ENCODE measurements at places on chromosomes 1 and 21.

- DNase-seq: no peak
These were observed 623 bp downstream of the CAPN2 start for GRCh38 chr1:223712850-223713474.

DNA sequence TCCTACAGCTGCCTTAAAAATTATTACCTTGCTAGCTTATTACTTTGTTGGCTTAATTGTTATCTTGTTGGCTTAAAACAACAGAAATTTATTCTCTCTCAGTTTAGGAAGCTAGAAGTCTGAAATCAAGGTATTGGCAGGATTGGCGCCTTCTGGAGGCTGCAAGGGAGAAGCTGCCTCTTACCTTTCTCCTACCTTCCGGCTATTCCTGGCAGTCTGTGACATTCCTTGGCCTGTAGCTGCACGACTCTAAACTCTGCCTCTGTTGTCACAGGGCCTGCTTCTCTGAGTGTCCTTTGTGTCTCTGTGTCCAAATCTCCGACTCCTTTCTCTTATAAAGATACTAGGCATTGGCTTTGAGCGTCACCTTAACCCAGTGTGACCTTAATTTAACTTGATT is 579.9 kb upstream of the B3GALT2 start:
- no peak for DNase-seq

DNA sequence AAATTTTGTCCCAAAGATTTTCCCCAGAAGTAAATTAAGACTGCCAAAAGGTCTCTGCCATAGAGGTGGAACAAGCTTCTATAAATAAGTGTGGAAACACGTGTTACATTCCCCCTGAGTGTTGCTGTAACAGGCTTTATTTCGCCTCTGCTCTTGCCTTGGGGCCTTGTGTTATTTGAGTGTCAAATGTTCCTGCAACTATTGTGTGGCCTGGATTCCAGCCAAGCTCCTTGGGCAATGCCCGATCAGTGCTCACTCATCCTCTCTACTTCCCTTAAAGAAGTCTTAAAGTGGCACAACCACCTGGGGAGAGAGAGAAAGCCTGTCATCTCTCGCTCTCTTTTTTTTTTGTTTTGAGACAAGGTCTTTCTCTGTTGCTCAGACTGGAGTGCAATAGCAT is 156.7 kb downstream of the NR5A2 start:
- DNase-seq: no peak

DNA sequence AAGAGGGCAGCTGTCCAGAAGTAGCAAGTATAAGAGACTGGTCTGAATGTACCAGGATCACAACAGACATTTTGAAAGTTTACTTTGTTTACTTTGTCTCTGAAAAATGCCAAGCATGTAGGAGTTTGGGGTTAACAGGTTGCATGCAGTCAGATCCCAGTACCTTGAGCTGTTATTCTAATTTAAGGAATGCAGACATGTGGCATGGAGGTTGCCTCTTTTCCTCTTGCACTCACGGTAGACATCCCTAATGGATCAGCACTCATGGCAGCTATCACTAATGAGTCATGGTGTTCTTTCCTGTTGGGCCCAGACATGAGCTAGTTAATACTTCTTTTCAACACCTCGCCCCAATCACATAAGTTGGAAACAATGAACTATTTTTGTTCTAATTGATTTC is 67.3 kb downstream of the GADD45A start:
- no peak for DNase-seq

DNA sequence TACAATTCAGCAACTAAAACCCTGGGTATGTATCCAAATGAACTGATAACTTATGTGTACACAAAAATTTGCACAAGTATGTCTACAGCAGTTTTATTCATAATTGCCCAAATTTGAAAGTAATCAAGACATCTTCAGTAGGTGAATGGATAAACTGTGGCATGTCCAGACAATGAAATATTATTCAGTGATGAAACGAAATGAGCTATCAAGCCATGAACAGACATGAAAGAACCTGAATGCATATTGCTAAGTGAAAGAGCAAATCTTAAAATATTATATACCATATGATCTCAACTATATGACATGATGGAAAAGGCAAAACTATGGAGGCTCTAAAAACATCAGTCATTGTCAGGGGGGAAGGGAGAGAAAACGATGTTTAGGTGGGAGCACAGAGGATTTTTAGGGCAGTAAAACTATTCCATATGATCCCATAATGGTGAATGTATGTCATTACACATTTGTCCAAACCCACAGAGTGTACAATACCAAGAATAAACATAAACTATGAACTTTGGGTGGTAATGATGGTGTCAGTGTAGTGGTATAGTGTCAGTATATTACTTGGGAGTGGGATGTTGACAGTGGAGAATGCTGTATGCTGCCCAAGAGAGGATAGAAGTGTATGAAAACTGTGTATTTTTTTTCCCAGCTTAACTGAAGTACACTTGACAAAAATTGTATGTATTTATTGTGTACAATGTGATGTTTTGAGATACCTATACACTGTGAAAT is 92.8 kb upstream of the PPP2R5A start:
- no peak for DNase-seq

DNA sequence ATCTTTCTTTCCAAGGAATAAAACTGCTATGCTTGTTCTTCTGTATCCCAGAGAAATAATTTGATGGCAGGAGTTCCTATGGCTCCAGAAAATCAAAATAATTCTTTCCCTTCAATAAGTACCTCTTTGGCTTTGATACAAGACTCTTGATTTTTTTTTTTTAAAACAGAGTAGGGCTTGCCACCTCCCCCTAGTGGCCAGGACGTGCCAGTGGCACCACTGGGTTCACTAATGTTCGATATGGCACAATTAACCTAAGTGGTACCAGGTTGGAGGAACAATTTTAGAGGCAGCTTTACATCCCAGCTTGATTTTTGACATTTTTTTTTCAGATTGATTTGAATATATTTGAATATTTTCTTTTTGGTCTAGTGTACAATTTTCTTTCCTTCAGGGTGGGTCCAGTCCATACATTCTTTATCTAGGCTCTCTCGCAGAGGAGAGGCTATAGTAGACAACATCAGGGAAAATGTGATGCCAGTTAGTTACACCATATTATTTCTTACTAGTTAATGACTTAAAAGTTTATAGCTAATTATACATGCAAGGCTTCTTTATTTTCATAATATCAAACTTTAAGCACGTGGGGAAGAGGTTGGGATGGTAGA is 330.9 kb downstream of the S1PR1 start:
- DNase-seq: peak; percentile 2

- DNase-seq: no peak
These were observed 26.4 kb downstream of the OPTC start for GRCh38 chr1:203520315-203520714.

DNA sequence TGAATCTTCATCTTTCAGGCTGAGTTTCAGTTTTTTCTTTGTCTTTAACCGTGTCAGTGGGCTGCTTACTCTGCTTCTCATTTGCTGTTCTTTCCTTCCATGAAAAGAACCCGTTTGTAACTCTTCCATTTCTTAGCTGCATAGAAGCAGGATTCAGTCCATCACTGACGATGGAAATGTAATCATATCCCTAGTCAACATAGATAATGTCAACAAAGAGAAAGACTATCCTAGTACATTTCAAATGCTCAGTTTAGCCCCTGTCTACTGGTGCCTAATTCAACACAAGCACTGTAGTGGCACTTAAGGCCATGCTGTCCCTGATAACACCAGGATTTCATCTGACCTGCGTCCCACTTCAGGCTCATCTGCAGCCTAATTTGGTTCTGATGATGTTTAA is 376 bp downstream of the GBP1 start:
- no peak for DNase-seq

DNA sequence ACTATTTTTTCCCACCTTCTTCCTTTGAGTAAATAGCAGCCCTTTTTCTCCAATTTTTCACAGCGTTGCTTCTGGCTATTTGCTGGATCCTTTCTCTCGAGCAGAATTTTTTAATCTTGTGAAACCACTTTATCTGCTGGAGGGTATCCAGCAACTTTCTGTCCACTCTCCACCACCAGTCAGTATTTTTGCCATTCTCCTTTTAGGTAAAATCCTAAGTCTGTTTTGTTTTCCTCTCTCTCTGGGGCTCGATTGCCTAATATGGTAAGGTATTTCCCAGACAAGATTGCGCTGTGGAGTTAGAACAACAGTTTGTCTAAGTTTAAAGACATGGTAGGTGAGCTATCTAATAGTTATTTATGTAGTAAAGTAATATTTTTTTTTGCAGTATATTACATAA is 156.9 kb downstream of the PPP1R12B start:
- DNase-seq: no peak

GRCh38 chr21:37006486-37007291 is at the start of gene RIPPLY3:
TSS of gene RIPPLY3 (plus strand) at chr21:37006702. CDS start at chr21:37006773, 71 bp downstream.
- peak; percentile 20 for DNase-seq

DNA sequence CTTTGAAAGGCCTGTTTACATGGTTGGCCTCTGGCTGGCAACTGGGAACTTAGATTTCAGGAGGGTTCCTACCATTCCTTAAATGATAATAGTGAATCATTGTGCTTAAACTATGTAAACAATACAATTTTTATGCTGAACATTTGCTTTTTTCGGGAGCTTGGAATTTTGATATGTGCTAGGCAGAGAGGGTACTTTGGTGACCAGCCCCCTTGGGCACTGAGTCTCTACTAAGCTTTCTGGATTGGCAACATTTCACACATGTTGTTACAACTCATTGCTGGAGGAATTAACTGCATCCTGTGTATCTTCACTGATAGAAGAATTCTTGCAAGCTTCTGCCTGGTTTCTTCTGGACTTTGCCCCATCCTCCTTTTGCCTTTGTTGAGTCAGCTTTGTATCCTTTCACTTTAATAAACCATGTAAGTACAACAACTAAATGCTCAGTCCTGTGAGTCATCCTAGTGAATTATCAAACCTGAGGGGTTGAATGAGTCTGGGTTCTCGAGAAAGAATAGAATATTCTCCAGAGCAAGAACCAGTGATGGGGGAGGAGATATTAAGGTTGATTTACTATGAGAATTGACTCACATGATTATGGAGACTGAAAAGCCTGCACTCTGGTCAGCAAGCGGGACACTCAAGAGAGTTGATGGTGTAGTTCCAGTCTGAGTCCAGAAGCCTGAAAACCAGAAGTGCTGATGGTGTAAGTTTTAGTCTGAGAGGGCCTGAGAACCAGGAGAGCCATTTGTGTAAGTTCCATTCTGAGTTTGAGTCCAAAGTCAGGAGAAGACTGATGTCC is 3.1 kb upstream of the SLC16A4 start:
- no peak for DNase-seq

DNA sequence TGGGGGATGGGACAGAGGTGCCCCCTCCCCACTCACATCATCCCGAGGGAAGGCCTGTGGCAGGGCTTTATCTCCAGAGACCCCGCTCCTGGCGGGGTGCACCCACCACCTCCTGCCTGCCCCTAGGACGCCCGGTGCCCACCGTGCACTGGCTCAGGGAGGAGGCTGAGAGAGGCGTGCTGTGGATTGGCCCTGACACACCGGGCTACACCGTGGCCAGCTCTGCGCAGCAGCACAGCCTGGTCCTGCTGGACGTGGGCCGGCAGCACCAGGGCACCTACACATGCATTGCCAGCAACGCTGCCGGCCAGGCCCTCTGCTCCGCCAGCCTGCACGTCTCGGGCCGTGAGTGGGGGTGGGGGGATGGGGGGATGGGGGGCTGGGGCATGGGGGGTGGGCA is 71.7 kb downstream of the TRIM11 start:
- no peak for DNase-seq

- DNase-seq: no peak
These were observed 107.0 kb downstream of the TGFBR3 start for GRCh38 chr1:91778964-91779363.

GRCh38 chr1:225814381-225814780 is 4.5 kb downstream of the EPHX1 start:
- no peak for DNase-seq

DNA sequence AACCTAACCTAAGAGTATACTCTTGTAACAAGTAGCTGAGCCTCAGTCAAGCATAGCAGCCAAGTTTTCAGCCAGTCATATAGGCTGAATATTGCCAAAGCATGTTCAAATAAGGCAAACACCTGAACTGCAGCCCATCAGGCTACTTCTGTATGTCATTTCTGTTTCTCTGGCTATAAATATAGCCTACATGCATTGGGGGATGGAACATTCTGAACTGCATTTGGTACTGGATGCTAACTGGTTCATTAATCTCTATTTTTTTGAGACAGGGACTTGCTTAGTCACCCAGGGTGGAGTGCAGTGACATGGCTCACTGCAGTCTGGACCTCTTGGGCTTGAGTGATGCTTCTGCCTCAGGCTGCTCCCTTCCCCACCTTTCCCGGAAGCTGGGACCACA is 37.3 kb downstream of the MAST2 start:
- DNase-seq: no peak

DNA sequence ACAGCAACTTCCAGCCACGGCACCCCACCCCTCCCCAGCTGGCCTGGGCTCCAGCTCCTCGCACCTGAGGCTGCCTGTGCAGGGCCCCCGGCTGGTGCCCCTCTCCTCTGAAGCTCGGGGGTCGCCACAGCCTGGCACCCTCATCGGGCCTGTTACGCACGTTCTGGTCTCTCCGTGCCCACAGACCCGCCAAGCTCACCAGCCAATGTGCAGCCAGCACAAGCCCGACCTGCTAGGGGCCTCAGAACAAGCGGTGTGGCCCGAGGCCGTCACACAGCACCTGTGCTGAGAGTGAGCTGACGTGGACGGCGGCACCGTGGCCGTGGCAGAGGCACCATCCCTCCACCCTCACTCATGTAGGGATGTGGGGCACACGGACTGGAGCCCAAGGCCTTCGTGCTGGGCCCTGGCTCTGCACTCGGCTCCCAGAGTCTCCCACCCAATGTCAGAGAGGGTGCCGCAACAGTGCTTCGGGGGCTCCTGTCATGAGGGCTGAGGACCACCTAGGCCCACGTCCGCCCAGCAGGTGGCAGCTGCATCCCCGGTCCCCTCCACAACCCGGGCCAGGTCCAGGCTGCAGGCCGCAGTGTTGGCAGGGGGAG is 4.4 kb upstream of the SAMD11 start:
- DNase-seq: no peak

DNA sequence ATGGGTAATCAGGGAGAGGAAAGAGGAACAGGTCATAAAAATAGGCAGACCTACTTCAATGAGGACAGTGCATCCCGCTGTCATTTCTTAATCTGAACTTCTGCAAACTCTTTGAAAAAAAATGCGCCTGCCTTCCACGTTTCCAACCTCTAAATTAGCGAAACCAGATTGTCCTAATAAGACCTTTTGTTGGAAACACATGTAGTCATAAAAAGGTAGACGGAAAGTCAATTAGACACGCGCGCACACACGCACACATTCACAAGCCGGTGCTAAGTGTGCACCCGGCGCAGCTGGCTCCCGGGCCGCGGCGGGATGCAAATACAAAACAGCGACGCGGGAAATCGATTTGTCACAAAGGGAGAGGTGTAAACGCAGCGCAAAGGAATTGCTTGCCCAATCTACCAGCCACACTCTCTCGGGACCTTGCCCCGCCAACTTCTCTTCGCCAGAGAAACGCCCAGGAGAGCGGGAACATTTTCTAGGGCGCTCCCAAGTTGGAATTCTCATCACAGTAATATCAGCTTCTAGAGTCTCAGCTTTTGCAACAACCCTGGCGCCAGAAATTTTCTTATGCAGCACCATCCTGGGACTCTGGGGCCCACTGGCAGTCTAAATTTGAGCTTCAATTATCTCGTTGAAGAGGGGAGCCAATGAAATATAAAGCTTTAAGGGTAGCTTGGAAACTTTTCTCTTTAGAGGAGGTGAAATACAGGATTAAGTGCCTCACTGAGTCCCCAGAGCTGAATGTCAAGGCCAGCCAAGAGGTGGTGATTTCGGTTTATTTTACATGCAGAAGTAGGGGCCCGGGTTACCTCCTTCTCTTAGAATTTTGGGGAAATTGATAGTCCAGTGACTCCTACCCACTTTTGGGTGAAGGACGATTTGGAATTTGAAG is 4.5 kb downstream of the PRRX1 start:
- DNase-seq: peak; percentile 67

GRCh38 chr21:44869781-44870747 is 3.4 kb downstream of the PTTG1IP start:
- no peak for DNase-seq

All from NCI-H774 (cell line).